ENCODE measurements at places on chromosomes 5 and 9.

GRCh38 chr5:92519811-92520632 lies 1061.0 kb downstream of the NR2F1-AS1 start:
- no peak for DNase-seq

DNA sequence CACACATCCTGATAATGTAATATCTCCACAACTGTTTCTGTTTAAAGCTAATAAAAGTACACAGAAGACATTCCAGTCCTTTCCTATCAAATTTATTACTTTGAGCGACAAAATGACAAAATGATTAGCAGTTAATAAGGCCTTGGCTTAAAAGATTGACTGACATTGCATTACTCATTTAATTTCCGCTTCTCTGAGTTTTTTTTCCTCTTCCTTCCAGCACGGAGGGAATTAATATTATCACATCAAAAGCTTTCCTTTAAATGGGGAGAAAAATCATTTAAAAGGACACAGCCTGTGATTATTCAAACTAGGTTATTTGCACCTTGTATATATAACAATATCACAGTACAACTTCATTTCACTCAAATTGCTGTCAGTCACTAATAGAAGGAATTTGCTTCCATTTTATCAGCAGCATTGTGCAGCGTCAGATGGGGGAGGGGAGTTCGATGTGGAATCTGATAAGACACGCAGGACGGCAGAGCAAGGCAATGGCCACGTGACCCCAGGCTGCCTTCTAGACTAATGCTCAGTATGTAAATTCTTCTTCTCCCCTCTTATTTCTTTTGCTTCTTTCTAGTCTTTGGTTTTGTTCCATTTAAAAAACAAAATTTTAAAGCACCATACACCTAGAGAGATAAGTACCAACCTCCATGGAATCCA lies 400.5 kb downstream of the IRX1 start:
- DNase-seq: no peak

DNA sequence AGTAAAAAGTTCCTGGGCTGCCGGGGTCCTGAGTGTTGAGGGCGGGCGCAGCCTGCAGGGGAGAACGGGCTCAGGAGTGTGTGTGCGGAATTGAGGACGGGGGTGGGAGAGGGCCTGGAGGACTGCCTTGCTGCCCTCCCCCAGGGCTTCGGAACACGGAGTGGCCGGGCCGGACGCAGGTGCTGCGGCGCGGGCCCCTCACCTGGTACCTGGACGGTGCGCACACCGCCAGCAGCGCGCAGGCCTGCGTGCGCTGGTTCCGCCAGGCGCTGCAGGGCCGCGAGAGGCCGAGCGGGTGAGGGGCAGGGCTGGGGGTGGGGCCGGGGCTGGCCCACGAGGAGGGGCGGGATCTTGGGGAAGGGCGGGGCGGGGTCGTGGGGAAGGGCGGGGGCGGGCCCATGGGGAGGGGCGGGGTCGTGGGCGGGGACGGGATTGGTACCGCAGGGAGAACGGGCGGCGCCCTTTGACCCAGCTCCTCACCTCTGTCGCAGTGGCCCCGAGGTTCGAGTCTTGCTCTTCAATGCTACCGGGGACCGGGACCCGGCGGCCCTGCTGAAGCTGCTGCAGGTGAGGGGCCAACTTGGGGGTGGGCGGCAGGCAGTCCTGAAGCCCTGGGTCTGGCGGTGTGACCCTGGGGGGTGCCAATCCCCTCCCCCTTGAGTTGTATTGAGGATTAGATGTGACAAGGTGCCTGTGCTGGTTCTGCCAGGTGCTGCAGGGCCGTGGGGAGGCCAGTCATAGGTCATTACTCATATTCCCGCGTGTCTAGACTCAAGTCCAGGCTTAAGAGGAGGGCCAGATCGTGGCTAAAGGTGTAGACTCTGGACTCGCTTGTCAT lies 7.1 kb downstream of the FPGS start:
- no peak for DNase-seq

DNA sequence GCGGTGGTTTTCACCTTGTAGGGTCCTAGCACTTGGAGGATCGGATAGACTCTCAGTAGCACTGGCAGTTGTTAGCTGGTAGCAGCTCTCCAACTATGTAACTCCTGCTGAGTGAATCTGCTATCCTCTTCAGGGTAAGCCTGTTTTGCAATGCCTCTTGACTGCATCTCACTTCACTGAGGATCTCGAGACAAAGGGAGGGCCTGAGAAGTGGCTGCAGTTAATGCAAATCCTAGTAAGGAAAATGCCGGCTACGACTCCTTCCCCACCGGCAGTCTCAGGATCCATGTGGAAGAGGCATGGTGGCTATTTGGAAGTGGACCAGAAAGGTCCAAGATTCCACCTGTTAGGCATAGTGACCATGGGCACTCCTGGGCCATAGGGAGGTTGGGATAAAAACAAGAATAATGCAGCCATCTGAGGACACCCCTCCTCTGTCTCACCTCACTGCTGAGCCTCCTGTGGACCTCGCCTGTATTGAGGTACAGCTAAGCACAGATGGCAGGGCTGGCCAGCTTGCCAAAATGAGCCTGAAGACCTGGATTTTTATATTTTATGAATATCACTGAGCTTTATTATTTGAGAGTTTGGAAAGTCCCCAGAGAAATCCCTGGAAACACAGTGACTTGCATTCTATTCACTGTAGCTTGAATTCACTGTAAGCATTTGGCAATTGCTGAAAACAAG lies 146.0 kb downstream of the LIFR start:
- no peak for DNase-seq

GRCh38 chr9:33695299-33695698 lies 100.1 kb upstream of the PRSS3 start:
- no peak for DNase-seq

DNA sequence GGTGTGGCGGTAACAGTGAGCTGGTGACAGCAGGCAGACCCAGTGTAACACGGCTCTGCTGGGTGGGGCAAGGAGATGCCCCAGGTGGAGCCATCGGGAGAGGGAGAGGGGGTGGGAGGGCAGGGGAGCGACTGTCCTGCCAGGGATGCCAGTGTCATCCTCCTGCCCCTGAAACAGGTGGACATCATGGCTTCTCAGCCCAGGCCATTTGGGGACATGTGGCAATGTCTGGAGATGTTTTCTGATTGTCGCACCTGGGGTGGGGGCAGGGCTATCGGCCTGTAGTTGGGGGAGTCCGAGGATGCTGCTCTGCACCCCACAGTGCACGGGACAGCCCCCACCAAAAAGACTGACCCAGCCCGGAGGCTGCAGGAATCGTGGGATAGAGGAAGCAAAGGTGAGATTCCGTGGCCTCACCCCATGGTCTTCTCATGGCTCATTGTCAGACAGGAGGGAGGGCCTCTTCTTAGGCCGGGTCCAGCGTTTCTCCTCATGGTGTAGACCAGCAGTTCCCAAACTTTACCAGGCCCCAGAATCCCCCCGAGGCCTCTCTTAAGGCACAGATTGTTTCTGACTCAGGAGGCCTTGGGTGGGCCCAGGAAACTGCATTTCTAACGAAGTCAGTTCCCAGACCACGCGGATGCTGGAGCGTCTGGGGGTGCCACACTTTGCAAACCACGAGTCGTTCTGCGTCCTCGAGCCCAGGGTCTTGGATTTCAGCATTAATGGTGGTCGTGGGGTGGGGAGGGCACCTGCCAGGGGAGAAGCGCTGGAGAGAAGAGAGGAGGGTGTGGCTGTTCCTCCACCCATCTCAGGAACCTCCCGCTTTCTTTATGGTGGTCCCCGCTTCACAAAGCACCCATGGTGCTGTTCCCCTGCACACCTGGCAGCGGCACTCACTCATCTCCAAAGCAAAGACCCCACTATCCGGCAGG lies 11.0 kb downstream of the COL5A1 start:
- no peak for DNase-seq

Data from CD4-positive, alpha-beta T cell treated with Interleukin-4 for 4 hours (primary cell).